ENCODE measurements at places on chromosomes 5 and 9. TPM values are rescaled to one million over a fixed set of nuclear protein-coding genes. Genes with fewer than 3 reads are reported as not detected.

GRCh38 chr5:56377573-56377972, 144.4 kb upstream of the ANKRD55 start:
- DNase-seq = no peak

Gene SLC34A1
- total RNA-seq = not detected

GRCh38 chr5:178602752-178603151, 12.6 kb upstream of the COL23A1 start:
- no peak for DNase-seq

Gene EPB41L4A
- total RNA-seq = 33.5 TPM

DNA sequence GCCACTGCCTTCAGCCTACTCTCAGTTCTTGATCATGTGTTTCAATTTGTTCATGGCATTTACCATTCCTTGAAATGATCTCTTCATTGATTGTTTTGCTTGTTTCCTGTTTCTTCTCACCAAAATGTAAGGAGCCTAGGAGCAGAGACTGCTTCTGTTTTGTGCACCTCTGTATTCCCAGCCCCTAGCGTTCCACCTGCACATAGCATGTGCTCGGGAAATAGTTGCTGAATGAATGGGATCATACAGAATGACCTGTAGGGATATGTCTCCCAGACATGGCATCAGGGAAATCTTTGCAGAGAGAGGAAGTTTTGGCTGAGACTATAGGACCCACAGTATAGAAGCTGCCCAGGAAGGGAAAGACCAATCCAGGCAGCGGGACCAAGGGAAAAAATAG, 6.2 kb upstream of the CERCAM start:
- peak; percentile 28 for DNase-seq

DNA sequence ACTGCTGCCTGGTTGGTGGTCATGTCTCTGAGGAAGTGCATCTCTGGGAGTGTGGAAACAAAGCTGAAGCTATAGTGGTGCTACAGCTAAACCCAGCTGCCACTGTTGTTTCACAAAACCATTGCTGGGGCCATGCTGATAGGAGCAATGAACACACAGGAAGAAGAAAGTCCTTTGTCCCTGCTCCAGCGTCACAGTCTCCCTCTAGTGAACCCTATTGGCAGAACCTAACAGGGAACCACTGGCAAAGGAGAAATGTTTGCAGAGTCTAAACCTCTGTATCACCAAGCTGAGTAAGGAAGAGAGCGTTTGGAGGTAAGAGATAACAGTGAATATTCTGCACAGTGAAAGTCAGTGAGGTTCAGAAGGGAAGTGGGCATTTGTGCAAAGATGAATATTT, 244.0 kb downstream of the YTHDC2 start:
- no peak for DNase-seq

Gene LRRC19
- not detected for total RNA-seq

GRCh38 chr5:52837068-52837467, 49.4 kb downstream of the ITGA1 start:
- peak; percentile 41 for DNase-seq

Gene PDZD2
- 2.6 TPM for total RNA-seq

DNA sequence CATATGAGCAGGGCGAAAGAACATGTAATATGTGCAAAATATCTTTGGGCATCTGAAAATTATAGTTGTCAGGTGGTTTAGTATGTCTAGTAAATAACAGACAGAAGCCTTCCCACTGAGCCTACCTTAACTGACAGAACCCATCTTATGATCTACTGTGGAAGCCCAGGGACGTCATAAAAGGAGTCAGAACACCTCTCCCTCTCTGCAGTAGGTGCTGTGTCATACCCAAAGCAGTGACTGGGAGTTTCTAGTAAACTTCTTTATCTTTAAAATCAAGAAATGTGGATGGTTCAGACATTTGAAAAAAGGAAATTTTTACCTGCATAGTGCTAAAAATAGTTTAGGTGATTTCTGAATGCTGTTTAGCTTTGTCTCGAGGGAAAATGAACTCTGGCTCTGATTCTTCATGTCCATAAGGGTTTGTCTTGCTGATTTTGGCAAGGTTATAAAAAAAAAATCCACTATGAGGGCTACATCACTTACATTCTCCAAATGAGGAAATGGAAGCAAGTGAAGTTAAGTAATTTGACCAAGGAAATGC, 104.0 kb downstream of the NUDT12 start:
- DNase-seq = no peak

GRCh38 chr5:180093241-180093640, 21.7 kb upstream of the RNF130 start:
- DNase-seq = no peak

Gene GLRA1
- not detected for total RNA-seq

- DNase-seq = no peak
Measured at GRCh38 chr9:88952086-88952615, 39.1 kb upstream of the S1PR3 start.

Gene ACTBL2
- 0.17 TPM for total RNA-seq

All from dermis blood vessel endothelial cell (primary cell).